ENCODE measurements at places on chromosomes 2 and 18. TPM values are rescaled to one million over a fixed set of nuclear protein-coding genes. Genes with fewer than 3 reads are reported as not detected.

GRCh38 chr18:50649821-50650220, 89.9 kb downstream of the MAPK4 start:
- H3K36me3 ChIP-seq = no peaks in the 10 kb centered on the region
- H3K27me3 ChIP-seq = no peaks in the 10 kb centered on the region
- no peak overlapping the region for H3K27ac ChIP-seq
- DNase-seq = no peak
- H3K4me3 ChIP-seq = no peak overlapping the region
- no peaks in the 10 kb centered on the region for H3K4me1 ChIP-seq

GRCh38 chr2:16182841-16183240, 242.5 kb downstream of the MYCN start:
- no peak overlapping the region for H3K27ac ChIP-seq
- no peak overlapping the region for H3K4me3 ChIP-seq
- no peaks in the 10 kb centered on the region for H3K27me3 ChIP-seq
- no peaks in the 10 kb centered on the region for H3K36me3 ChIP-seq
- DNase-seq = no peak

DNA sequence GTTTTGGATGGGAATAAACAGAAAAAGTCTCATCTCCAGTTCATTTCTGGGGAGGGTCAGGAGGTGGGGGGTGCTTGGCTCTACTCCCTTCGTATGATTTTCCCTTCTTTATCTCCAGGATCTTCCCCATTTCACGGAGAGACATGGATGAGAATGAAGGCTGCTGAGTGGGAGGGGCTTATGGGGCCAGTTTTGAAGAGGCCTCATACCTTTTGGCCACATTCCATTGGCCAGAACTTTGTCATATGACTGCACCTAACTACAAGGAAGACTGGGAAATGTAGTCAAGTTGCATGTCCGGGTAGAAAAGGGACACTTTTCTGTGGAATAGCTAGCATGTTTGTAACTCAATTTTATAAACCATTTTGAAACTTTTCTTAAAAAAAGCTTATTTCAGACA, 117.6 kb downstream of the NEDD4L start:
- H3K27ac ChIP-seq = no peak overlapping the region
- no peaks in the 10 kb centered on the region for H3K36me3 ChIP-seq
- H3K4me1 ChIP-seq = no peaks in the 10 kb centered on the region
- no peak for DNase-seq

DNA sequence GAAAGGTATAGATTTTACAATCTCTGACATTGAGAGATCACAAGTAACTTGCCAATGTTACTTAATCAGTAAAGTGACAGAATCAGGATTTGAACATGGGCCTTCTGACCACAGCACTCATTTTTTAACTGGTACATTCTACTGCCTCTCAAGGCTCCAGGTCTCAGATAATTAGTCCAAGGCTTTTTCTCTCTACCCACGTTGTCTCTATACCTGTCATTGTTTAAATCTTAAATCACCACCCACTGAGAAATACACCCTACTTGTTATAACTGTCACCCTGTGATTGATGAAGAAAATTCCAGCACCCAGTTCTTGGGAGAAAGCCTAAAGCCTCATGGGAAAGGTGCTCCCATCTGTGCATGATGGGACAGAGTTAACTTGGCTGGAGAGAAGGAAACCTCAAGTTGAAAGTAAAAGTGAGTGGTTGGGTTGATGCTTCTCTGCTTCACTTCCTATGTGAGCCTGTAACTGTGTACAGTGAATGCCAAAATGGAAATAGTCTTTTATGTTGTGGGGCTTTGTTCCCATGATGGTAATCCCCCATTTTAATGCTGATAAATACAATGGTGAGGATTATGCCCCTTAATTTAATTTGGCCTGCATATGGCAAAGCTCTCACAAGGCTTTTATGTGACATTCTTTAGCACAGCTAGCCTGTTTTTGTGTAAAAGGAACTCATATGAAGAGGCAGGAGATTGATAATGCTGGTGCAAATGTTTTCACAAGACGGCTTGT, 190.1 kb upstream of the SP5 start:
- no peak for DNase-seq
- H3K27me3 ChIP-seq = no peaks in the 10 kb centered on the region
- no peaks in the 10 kb centered on the region for H3K36me3 ChIP-seq
- H3K4me3 ChIP-seq = no peak overlapping the region
- no peak overlapping the region for H3K27ac ChIP-seq

DNA sequence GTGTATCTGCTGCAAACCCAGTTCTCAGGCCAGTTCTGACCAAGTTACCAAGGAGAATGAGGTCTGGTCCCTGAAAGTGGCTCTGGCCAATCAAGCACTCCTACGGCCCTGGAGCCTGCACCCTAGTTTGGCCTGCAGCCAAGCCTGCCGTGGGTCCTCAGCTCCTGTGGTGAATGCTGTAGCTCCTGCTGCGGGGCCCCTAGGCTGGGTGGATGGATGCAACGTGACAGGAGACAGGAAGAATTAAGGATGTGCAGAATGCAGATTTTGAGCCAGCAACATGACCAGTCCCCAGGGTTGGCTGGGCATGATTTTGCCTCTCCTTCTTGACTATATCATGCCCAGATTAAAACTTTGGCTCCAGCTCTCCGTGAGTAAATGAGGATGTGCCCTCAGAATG, 97.2 kb downstream of the SMAD7 start:
- no peak for DNase-seq
- no peaks in the 10 kb centered on the region for H3K36me3 ChIP-seq
- peaks cover 24% of the 10 kb centered on the region for H3K4me1 ChIP-seq
- H3K27me3 ChIP-seq = no peaks in the 10 kb centered on the region

DNA sequence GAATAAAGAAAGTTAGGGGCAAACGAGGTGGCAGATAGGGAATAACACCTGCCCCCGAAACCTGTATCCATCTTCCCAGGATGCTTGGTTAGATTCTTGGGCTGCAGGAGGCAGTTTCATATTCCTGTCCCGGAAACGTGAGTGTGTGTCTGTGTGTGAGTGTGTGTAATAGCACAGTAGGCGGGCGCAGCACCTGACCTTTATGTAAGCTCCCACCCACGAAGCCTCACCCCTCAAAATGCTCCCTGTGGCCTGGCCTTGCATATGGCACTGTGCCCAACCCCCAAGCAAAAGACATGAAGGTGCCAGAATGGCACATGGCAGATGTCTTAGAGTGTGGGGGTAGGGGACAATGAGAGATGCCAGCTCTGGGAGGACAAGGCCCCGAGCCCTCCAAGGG, 48.9 kb downstream of the EFR3B start:
- H3K27me3 ChIP-seq = no peaks in the 10 kb centered on the region
- H3K4me3 ChIP-seq = no peak overlapping the region
- H3K4me1 ChIP-seq = no peaks in the 10 kb centered on the region
- DNase-seq = no peak

Gene LRRC30
- not detected for total RNA-seq

Gene PKP4
- total RNA-seq = 35.0 TPM

Gene CGREF1
- total RNA-seq = 0.47 TPM

Gene MC2R
- total RNA-seq = not detected

- H3K27ac ChIP-seq = no peak overlapping the region
- H3K4me1 ChIP-seq = peaks cover 13% of the 10 kb centered on the region
- no peaks in the 10 kb centered on the region for H3K36me3 ChIP-seq
- peaks cover 16% of the 10 kb centered on the region for H3K27me3 ChIP-seq
- no peak for DNase-seq
Measured at GRCh38 chr18:8699948-8700347, 5.4 kb upstream of the MTCL1 start.

DNA sequence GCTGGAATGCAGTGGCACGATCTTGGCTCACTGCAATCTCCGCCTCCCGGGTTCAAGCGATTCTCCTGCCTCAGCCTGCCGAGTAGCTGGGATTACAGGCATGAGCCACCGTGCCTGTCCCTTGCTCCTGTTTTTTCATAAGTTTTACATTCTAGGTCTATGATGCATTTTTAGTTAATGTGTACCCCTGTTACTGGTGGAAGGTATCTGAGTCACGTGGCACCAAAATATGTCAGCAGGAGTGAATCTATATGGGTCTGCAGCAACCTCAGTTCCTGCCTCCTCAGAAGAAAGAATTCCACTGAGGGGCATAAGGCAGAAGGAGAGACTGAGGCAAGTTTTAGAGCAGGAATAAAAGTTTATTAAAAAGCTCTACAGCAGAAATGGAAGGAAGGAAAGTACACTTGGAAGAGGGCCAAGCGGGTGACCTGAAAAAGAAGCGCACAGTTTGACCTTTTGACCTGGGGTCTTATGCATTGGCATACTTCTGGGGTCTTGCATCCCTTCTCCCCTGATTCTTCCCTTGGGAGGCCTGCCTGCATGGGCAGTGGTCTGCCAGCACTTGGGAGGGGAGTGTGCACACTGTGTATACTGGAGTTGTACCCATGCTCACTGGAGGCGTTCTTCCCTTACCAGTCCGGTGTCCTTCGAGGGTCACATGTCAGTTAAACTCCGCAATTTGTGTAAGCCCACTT, 1.1 kb upstream of the MFSD2B start:
- H3K36me3 ChIP-seq = no peaks in the 10 kb centered on the region
- H3K27ac ChIP-seq = no peak overlapping the region
- DNase-seq = no peak
- H3K4me3 ChIP-seq = no peak overlapping the region
- H3K4me1 ChIP-seq = peaks cover 11% of the 10 kb centered on the region

Gene OTOS
- total RNA-seq = not detected

DNA sequence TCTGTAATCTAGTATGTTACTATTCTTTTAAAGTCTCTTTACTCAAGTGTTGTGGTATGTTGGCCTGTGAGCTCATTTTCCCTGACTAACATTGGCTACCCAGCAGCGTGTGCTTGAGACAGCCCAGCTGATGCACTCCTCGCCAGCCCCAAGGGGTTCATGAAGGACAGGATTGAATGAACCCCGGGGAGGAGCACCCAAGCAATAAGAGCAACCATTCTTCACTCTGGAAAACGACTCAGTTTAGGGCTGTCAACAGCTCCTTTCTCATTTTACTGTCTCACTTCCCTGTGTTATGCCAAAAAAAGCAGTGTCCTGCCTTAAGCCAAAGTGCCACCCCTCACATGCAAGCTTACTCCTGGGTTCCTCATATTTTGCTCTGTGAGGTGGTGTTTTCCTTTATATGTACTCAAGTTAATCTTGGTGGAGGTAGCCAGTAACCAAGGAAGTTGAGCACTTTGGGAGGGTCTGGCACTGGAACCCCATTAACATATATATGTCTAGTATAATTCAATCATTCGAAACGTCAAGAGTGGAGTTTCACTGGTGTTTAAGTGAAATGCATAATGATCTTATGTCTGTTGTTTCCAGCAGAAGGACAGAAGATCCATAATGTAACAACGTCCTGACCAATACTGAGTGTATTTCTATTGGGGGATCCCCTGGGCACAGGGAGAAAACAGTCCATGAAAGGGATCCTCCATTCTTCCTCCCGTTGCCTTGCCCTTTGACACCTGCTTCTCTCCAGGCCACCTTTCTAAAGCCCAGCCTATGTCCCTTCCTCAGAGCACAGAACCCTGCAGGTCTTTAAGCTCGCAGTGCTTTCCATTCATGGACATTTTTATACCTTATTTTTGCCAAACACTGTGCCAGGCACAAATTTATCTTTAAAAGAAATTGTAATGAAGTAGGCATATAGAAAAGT, 43.2 kb downstream of the ATIC start:
- no peaks in the 10 kb centered on the region for H3K4me1 ChIP-seq
- H3K27ac ChIP-seq = no peak overlapping the region
- H3K36me3 ChIP-seq = no peaks in the 10 kb centered on the region
- no peaks in the 10 kb centered on the region for H3K27me3 ChIP-seq
- no peak for DNase-seq

Data from CD4-positive, alpha-beta memory T cell (primary cell).